ENCODE measurements at places on chromosomes 4 and X. TPM values are rescaled to one million over a fixed set of nuclear protein-coding genes. Genes with fewer than 3 reads are reported as not detected.
A peak's percentile ranks its signal among the peaks of the same experiment; 100 is the strongest.

The COMMD8 gene
- total RNA-seq, result 9.3 TPM

- no peak for DNase-seq
These were observed 821.8 kb upstream of the AGA start for GRCh38 chr4:178264001-178264400.

The PTTG2 gene
- total RNA-seq, result 2.0 TPM

- no peak for DNase-seq
These were observed 78.3 kb downstream of the GASK1B start for GRCh38 chr4:158094413-158095134.

The SMIM43 gene
- not detected for total RNA-seq

The TLR10 gene
- 0.44 TPM for total RNA-seq

The L1CAM gene
- 2.1 TPM for total RNA-seq

- DNase-seq, result no peak
These were observed 390.7 kb downstream of the UNC5C start for GRCh38 chr4:95158045-95158444.

DNA sequence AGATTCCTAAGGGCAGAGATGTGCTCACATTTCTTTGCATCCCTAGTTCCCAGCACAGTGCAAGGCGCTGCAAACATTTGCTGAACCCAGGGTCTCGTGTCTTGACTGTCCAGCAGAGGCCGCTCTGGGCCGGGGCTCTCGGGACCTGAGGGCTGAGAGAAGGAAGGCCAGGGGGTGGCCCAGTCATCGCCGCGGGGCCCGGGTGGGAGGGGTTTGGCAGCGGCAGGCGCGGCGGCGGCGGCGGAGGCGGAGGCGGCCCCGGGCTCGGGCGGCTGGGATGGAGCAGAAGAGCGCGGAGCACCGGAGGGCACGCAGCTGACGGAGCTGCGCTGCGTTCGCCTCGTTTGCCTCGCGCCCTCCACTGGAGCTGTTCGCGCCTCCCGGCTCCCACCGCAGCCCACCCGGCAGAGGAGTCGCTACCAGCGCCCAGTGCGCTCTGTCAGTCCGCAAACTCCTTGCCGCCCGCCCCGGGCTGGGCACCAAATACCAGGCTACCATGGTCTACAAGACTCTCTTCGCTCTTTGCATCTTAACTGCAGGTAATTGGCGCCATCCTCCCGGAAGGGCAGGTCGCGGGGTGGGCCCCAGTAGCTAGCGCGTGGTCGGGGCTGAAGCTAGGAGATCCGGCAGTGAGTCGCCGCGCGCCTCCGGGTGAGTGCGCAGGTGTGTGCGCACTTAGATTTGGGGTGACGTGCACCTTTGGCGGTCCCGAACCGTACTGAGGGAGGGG, at the start of gene PARM1:
TSS of gene PARM1 (plus strand) at position 285 of the 730 bp plus-strand sequence. CDS start at position 497, 212 bp downstream.
- DNase-seq, result peak; percentile 30
